ENCODE measurements at places on chromosomes 7 and 10.
A peak's percentile ranks its signal among the peaks of the same experiment; 100 is the strongest.

DNA sequence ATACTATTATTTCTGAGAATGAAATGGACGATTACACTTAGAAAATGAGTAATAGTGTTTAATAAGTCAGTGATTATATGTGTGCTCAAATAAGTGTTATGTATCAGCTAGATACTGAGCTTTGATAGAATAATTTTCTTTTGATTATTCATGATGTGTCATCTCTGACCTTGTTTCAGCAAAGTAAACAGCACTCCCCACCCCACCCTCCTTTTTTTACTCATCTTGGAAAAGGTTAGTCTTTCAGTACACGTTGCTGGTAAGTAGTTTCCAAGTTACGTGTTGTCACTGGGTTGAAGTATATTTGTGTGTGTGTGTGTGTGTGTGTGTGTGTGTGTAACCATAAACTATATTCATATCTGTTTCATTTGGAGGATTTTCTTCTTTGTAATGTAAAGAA lies 84.1 kb downstream of the GNAI1 start:
- no peak for DNase-seq

GRCh38 chr7:128666200-128666599 lies 5.9 kb upstream of the GARIN1A start:
- no peak for DNase-seq

- DNase-seq: peak; percentile 15
Observed at GRCh38 chr10:101291331-101292193, 62.3 kb upstream of the LBX1 start.

GRCh38 chr10:46554166-46554781 lies 2.2 kb downstream of the GPRIN2 start:
- no peak for DNase-seq

DNA sequence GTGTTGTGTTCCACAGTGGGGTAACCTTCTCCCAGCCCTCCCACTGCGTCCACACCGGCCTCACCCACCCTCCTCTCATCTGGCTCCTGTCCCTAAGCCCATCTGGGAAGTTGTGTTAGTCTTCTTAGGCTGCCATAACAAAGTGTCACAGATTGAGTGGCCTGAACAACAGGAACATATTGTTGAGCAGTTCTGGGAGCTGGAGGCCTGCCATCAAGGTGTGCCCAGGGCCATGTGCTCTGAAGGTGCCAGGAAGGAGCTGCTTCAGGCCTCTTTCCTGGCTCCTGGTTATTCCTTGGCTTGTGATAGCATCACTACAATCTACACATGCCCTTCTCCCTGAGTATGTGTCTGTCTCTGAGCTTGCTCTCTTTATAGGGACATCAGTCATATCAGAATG lies 327.6 kb upstream of the COBL start:
- no peak for DNase-seq

DNA sequence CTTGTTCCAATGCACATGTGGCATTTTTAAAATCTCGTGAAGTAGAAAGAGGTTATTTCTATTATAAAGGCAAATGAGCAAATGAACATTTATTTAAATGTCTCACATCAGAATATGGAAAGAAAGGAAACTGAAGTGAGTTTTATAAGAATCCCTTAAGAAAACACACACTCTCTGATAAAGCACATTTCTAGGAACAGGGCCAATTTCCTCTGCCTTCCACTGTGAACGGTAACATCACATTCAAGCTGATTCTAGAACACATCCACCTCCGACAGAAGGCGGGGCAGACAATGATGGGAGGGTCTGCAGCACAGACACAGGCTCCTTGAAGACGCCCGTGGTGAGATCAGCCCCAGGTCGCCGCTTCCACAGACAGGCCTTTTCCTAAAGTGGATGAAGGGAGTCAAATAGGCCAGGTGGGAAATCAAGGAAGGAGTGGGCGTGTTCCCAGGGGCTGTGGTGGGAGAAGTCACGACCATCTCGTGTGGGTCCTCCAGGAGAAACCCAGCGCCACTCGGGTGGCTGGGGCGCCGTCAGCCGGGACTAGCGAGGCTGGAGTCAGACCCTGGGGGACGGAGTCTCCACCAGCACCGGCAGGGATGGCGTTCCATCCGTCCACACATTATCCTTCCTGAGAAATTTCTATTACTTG lies 31.1 kb downstream of the PITRM1 start:
- DNase-seq: no peak

DNA sequence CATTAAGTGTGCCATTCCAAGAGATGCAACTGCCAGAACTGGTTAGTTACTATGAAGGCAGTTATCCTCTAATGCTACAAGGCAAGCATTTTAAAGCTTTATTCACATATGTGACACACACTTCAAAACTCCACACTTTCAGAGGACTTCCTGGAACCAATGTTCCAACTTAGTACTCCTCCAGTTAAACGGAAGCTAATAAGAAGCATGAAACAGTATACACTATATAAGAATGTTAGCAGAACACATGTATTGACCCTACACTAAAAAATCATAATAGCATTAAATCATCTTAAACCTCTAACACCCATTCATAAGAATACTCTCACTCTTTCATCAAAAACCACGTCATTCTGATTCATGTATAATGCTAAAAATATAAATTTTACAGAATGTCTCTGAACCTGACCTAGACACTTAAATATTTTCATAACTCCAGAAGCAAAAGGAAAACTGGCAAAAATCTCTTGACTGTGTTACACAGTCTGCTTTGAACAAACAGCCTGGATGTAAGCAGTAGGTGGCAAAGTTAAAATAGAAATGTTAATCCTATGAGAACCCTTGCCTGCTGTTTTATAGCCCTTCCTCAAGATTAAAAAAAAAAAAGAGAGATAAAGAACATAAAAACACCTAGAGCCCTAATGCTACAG lies 135.0 kb downstream of the SEMA3C start:
- no peak for DNase-seq

DNA sequence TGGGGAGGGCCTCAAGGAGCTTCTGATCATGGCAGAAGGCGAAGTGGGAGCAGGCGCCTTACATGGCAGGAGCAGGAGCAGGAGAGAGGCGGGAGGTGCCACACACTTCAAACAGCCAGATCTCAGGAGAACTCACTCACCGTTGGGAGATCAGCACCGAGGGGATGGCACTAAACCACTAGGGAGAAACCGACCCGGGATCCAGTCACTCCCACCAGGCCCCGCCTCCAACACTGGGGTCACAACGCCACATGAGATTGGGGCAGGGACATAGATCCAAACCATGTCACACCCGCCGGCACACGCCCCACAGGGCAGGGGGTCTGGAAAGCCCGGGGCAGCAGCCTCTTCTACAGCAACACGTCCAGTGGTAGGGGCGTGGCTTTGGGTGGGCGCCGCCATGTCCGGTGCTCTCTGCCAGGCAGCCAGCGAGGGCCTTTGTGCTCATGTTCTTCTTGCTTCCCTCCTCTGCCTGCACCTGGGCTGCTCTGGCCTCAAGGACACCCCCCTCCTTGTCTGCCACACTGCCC lies 233.8 kb upstream of the SHH start:
- no peak for DNase-seq

DNA sequence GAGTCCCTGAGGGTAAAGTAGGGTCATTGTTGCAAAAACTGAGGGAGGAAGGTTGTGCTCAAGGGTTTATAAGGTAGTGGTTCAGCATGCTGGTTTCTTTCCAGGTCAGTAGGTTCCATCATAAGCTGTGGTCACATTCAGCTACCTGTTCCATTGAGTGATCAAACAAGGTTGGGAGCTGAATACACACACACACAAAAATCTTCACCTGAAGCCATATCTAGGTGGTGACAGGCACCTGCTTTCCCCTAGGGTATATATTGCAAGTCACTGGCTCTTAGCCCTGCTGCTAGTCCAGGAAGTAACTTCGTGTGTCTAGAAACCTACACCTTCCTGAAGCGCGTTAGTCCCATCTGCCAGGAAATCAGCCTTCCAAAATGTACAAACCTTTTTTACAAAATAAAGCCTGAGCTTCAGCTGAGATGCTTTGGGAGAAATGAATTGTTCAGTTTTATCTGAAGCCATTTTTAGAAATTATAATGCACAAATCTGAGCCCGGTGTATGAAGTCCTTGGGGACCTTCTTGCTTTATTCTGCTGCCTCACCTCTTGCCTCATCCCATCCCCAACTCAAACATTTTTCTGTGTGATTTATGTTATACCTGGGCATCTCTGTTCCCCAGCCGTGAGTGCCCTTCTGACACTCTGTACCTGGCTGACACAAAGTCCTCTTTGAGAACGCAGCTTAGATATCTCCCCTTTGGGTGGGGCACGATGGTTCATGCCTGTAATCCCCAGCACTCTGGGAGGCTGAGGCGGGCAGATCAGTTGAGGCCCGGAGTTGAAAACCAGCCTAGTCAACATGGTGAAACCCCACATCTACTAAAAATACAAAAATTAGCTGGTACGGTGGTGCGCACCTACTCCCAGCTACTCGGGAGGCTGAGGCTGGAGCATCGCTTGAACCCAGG lies 10.6 kb upstream of the LAMTOR4 start:
- no peak for DNase-seq

- no peak for DNase-seq
Observed at GRCh38 chr7:590731-591551, 71.3 kb upstream of the PDGFA start.

- DNase-seq: no peak
Observed at GRCh38 chr10:74384615-74385183, 233.7 kb downstream of the ADK start.

DNA sequence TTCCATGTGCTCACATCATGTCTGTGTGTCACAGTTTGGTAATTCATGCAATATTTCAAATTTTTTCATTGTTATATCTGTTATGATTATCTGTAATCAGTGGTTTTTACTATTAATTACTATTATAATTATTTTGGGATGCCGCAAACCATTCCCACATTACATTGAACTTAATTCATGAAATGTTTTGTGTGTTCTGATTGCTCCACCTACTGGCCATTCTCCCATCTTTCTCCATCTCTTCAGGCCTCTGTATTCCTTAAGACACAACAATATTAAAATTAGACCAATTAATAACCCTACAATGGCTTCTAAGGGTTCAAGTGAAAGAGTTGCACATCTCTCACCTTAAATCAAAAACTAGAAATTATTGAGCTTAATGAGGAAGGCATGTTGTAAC lies 398.5 kb downstream of the PCDH15 start:
- no peak for DNase-seq

- peak; percentile 30 for DNase-seq
Observed at GRCh38 chr7:22452142-22452959, 47.6 kb downstream of the STEAP1B start.

GRCh38 chr7:90856351-90857070 lies 260.4 kb downstream of the CDK14 start:
- DNase-seq: no peak

GRCh38 chr7:109295158-109295557 lies 725.5 kb downstream of the DNAJB9 start:
- DNase-seq: no peak

DNA sequence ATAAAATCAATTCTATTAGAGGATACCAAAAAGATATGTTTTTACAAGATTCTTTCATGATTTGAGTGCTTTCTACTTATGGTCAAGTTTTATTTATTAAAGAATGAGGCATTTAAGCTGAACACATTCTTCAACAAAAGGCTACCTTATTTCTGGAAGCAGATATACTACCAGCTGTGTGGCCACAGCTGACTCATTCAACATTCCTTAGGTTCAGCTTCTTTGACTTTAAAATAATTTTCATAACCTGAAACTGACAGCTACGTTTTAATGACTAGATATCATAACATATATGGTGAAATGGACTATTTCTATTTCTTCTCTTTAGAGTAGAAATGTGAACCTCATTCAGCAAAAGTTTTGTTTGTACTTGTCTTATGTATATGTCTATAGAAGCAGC lies 414.2 kb upstream of the SEMA3C start:
- DNase-seq: no peak

DNA sequence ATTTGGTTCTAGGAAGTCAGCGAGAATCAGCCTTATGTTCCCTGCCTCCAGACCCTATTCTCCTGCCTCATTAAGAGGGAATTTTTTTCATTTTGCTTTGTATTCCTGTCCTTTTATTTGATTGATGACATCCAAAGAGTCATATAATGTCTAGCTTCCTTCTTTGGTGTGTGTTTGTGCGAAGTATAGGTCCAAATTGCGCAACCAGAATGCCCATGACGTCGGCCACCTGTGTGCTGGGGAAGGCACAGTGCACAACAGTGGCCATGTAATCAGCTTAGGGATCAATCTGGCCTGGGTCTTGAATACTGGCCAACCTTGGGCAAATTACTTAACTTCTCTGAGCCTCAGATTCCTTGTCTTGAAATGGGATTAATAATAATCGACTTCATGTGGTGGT lies 206.2 kb downstream of the VTI1A start:
- no peak for DNase-seq

- no peak for DNase-seq
Observed at GRCh38 chr7:2732959-2733584, 45.1 kb downstream of the AMZ1 start.

GRCh38 chr7:129797214-129797789 lies 155.5 kb downstream of the UBE2H start:
- DNase-seq: no peak

DNA sequence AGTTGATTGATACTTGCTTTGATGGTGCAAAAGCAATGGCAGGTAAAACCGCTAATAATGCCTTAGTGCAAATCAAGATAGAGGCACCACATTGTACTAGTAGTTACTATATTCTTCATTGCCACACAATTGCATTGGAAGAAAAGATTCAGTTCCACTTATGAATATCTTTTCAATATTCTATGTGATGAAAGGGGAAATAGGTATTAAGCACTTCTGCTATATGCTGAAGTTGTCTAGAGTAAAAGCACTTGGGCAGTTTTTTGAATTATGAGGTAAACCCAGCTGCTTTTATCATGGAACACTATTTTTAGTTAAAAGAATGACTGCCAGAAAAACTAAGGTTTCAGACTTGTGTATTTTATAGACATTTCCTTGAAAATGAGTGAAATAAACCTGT lies 15.5 kb downstream of the ENTPD7 start:
- no peak for DNase-seq

- DNase-seq: no peak
Observed at GRCh38 chr7:71842381-71842780, 569.8 kb downstream of the CALN1 start.

GRCh38 chr7:142581341-142581740 lies 167.9 kb upstream of the PRSS1 start:
- no peak for DNase-seq

Data from activated CD8-positive, alpha-beta memory T cell treated with anti-CD3 and anti-CD28 coated beads for 48 hours (primary cell).